ENCODE measurements at places on chromosomes 2 and 18.

GRCh38 chr18:42296192-42296591 is 341.2 kb downstream of the PIK3C3 start:
- DNase-seq: no peak

- DNase-seq: no peak
Observed at GRCh38 chr2:720842-721241, 43.6 kb upstream of the TMEM18 start.

GRCh38 chr2:209976698-209977385 is 25.6 kb upstream of the RPE start:
- DNase-seq: no peak

- DNase-seq: no peak
Observed at GRCh38 chr18:55903911-55904310, 315.9 kb upstream of the TCF4 start.
